ENCODE measurements at places on chromosomes 5 and 9.

GRCh38 chr9:347667-348292 is 133.1 kb downstream of the DOCK8 start:
- DNase-seq: no peak

- no peak for DNase-seq
Measured at GRCh38 chr5:137069358-137069757, 429.8 kb downstream of the SPOCK1 start.

DNA sequence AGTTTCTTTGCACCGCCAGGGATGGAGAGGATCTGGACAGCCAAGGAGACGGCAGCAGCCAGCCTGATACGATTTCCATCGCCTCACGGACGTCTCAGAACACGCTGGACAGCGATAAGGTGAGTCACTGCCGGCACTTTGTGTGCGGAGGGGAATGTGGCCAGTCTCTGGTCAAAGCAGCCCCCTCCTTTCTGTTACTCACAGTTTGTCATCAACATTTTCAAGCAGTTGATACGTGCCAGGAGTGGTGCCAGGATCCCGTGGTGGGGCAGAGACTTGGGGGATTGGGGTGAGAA is 175.1 kb upstream of the OTULINL start:
- no peak for DNase-seq

- DNase-seq: peak; percentile 85
Measured at GRCh38 chr9:123318202-123318601, 37.8 kb upstream of the CRB2 start.

GRCh38 chr9:110282018-110282738 is 25.9 kb upstream of the TXN start:
- DNase-seq: no peak

DNA sequence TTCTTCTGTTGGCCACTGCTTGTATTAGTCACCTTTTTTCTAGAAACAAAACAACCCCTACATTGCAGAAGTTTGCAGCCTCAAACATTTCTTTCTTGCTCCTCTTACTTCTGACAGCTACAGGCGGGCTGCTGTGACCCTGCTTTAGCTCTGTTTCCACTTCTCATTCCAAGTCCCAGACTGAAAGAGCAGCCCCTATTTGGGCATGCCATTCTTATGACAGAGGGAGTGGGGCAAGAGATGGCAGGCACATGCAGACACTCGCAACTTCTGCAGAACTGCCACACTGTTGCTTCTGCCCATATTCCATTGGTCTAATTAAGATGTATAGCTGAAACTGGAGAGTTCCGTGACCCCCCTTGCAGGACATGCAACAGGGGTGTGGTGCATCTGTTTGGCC is 19.6 kb upstream of the RPS23 start:
- no peak for DNase-seq

All from GM13976 (cell line).